Stimulated activated CD8-positive, alpha-beta memory T cell treated with anti-CD3 and anti-CD28 coated beads, Interleukin-7, amount 100 ng/mL, for 1 hour (primary cell): ENCODE measurements at places on chromosomes 13 and 19.

GRCh38 chr13:74114202-74114601, 20.0 kb downstream of the KLF12 start:
- no peak for DNase-seq

- no peak for DNase-seq
These were observed 1.1 kb downstream of the PIP5K1C start for GRCh38 chr19:3698974-3699740.

DNA sequence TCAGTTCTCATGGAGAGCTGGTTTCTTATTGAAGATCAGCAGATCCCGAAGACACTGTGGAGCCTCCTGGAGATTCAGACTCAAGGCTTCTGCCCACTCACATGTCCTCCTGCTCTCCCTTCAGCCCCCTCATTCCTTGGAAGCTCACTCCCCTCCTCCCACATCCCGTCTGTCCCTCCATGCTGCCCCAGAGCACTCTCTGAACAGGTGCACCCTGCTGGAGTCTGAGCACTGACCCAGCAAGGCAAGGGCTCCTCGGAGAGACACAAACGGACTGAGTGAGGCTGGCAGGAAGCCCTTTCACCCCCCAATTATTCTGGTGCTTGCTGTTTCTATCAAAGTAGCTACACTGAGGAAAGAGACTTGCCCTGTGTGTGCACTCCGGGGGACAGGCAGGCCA, 374.0 kb downstream of the UQCRFS1 start:
- no peak for DNase-seq

DNA sequence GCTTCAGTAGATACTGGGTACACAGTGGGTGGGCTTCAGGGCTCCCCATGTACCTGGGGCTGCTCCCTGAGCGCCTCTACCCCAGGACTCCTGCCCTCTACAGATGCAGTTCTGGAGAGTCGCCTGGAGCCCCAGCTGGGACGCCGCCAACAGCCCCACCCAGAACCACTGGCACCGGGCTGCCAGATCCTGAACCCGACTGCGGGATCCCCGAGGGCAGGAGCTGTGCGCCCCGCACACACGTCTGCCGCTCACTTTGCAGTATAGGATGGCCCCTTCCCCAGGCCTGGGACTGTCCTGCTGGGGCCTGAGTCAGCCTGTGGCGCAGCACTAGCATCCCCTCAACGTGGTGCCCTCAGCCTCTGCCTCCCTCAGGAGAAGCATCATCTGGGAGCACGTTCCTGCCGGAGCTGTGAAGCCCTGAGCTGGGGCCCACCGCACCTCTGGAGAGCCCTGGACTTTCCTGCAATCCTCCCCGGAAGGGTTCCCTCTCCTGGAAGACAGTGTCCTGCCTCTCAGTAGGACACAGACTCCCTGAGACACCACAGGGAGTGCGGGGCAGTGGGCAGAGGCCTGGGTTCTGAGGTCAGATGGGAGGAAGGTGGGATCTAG, 3.7 kb downstream of the REXO1 start:
- no peak for DNase-seq

DNA sequence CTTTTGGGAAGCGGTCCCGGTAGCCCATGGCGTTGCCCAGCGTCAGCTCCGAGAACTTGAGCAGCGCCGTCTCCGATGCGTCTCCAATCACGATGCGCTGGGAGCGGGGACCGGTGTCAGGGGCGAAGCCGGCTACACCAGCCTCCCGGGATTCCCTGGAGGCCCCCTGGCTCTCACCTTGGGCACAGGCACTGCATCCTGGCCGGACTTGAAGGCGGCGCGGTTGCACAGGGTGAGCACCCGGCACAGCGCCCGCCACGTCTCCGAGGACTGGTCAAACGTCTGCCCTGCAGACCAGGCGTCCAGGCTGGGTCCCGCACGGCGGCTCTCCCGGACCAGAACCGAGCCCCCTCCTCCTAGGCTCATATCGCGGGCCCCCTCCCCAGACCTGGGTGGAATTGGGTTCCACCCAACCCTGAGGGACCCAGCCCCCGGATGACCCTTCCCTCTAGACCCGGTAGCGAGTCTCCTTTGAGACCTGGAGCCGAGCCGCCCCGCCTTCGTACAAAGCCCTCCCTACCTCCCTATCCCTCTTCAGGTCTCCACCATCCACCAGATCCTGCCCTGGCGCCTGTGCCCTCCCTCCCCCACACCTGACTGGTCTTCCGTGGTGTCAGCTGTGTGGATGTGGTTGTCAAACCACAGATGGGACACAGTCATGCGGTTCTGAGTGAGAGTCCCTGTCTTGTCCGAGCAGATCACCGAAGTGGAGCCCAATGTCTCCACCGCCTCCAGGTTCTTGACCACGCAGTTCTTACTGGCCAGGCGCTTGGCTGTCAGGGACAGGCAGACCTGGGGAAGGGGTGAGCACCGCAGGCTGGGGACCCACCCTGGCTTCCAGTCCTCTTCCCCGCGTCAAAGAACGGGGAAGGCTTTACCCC, 4.8 kb downstream of the ATP4A start:
- DNase-seq = no peak

DNA sequence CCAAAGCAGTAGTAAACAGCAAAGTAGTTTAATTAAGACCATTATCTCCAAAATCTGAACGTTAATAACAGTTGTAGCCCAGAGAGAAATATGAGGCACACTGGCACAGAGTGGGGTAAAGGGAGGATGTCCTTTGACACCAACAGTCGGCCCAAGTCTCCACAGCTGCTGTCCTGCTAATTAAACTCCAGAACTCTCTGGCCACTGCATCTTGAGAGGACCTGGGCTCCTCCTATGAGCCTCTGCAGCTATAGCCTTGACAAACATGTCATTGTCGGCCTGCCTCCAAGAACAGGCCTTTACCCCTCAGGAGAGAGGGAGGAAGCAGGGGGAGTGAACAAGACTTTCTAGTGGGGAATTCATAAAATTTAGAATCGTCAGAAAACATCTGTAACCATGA, 1170.4 kb downstream of the UQCRFS1 start:
- DNase-seq = no peak

GRCh38 chr19:1068009-1069001, 1.3 kb downstream of the ARHGAP45 start:
- DNase-seq = no peak

DNA sequence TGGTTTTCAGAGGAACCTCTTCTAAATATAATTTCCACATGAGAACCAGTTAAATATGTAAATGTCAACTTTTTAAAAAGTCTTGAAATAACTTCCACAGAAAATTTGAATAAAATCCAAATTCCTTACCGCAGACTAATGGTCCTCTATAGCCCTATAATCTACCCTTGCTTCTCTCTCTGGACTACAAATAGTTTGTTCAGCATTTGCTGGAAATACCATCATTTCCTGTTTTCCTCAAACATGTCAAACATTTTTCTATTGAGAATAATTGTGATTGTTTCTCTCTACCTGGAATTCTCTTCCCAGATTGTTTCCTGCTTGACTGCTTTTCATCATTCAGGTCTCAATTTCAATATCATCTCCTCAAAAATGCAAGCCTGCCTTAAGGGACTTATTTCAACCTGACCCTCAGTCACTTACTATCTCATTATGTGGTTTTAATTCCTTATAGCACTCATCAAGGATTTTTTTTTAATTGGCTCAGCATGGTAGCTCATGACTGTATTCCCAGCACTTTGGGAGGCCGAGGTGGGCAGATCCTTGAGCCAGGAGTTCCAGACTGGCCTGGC, 898.9 kb upstream of the MIR17HG start:
- no peak for DNase-seq

DNA sequence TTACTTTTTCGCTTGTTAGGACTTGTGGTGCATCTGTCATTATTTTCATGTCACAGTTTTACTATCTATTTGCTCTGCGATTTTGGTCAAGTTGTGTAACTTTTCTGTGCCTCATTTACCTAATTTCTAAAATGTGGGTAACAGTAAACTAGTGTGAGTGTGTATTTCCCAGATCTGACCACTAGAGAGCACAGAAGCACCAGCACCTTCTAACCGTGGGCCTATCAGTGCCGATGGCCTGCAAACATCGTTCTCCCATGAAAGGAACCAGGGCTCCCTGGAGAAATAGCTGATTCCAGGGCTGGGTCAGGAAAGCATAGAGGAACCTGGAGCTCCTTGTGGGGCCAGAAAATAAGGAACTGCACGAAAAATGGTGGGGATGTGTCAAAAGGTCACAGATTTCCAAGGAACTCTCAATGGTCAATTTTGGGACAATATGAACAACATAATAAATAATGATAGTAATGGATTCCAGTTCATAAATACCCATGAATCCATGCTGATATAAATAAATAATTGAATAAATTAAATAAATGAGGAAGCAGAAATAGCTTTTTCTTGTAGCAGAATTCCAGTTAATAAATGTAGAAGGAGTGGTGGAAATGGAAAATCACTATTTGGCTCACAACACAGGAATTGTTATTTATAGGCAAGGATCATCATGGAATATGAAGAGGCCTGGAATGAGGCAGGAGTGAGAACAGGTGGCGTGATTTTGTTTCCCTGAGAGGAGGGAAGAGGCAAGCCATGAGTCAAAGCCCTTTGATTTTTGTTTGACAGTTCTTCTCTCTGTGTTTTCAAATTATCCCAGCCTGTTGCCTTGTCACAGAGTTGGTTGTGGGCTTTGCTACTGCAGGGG, 31.1 kb downstream of the CEACAM8 start:
- no peak for DNase-seq

GRCh38 chr19:13770013-13770635, 4.1 kb upstream of the C19orf53 start:
- no peak for DNase-seq
